C1 segment of cervical spinal cord (tissue), 14 donors: ENCODE measurements at places on chromosomes 7 and 10.
A peak's percentile ranks its signal among the peaks of the same experiment; 100 is the strongest.

DNA sequence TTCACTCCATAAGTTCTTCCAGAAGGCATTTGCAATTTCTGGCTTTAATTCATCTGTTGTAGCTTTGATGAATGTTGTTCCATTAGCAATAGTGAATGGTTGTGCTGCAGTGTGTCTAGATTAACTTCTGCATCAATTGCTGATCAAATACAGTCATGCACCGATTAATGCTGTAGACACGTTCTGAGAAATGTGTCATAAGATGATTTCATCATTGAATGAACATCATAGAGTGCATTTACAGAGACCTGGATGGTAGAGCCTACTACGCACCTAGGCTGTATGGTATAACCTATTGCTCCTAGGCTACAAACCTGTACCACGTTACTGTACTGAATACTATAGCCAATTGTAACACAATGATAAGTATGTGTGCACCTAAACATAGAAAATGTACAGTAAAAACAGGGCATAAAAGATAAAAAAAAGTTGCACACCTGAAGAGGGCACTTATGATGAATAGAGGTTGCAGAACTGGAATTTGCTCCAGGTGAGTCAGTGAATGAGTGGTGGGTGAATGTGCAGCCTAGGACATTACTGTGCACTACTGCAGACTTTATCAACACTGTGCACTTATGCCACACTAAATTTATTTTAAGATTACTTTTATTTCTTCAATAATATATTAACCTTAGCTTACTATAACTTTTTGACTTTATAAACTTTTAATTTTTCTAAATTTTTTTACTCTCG, 170.7 kb downstream of the HERPUD2 start:
- DNase-seq: no peak

DNA sequence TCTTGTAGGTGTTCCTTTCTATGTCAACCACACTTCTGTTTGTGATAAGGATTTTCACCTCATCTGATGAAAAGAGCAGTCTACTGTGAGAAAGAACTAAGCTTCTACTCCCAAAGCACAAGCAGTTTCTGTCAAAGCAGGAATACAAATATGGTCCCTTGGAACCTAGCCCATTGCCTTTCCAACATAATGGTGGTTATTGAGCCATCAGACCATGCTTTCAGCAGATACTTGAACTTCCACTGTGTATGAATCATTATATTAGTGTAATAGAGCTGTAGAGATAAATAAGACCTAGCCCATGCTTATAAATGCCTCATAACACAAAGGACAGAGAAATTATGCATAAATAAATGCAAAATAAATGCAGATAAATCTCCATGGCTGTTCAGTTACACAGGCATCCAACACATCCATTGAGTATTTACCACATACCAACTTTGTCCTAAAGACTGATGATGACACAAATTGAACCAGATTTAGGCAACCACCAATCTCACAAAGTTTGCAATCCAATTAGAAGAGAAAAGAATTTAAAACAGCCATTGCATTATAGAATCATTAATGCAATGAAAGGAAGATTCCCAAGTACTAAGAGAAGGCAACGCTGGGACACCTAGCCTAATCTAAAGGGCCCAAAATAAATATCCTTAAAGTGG, 729.4 kb upstream of the C7orf33 start:
- peak; percentile 2 for DNase-seq

DNA sequence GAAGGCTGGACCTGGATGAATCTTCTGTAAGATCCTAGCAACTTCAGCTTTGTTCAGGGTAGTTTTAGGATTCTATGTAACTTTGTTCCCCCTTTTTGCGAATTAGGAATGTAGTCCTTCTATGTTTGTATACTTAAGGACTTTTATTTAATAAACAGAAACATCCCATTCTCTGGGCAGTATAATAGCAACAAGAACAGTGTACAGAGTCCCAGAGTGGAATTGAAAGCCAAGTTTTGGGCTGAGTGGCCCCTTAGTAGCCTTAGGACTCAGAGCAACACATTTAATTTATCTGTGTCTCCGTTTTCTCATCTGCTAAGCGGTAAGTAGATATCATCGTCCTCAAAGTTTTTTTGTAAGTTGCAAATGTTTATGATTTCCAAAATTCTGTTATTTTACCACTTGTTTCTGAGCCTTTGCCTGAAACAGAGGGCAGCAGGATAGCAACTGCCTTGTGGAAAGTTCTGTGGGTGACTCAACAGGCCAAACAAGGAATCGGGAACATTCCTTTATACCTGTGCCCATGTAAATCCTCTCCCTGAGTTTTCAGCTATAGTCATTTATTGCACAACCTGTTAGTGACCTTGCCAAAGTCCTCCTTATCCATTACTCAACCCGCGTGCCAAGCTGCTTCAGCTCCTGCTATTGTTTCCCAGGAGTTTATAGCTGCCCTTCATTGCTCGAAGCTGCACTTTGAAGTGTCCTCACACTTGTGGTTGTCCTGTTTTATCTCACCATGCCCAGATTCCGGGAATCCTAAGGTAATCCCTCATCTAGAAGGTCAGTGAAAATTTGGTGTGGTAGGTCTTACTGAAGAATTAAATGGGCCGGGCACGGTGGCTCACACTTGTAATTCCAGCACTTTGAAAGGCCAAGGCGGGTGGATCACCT, 199.1 kb upstream of the AHR start:
- no peak for DNase-seq

DNA sequence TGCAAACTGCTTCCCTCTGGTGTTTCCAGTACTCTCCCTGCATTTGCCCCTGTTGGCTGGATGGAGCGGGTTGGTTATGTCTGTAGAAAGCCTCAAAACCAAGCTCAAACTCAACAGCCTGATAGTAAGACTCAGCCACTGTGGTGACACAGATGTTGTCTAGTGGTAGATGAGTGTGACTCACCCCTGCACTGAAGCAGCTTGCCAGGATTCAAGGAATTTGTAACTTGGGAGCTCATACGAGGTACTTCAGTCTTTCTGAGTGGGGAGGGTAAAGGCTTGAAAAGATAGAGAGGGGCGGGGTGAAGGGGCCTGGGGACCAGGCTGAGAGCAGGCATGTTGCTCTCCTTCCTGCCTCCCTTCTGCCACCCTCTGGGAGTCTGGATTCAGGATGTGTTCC, 22.9 kb upstream of the AQP1 start:
- DNase-seq: no peak

DNA sequence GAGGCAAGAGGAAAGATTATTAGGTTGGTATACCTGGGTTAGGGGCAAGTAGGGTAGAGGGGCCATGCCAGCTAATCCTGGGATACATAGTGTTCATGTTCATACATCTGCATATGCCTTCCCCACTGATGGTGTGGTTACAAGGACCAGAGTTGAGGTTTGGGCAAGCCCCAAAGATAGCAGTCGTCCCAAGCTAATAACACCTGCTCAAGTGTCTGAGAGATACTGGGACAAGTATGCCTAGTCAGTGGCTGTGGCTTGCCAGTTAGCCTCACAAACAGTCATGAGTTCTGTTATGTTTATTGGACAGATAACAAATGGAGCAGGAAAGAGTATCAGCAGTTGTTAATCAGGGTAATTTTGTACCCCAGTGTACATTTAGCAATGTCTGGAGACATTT, 139.6 kb downstream of the ADAM22 start:
- DNase-seq: no peak

- DNase-seq: no peak
Observed at GRCh38 chr10:126729314-126729870, 58.9 kb upstream of the C10orf90 start.

- DNase-seq: no peak
Observed at GRCh38 chr10:92505044-92505443, 68.8 kb downstream of the IDE start.

DNA sequence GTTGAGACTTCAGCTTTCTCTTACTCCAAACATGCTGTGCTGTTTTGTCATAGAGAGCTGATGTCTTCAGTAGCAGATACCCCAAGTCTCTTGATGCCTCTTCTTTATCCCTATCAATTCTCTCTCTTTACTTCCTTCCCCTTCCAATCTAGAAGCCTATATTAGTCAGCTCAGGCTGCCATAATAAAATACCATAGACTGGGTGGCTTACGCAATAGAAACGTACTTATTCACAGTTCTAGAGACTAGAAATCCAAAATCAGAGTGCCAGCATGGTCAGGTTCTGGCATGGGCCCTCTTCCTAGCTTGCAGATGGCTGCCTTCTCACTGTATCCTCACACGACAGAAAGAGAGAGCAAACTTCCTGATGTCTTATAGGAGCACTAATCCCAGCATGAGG, 9.0 kb upstream of the GARS1 start:
- no peak for DNase-seq

DNA sequence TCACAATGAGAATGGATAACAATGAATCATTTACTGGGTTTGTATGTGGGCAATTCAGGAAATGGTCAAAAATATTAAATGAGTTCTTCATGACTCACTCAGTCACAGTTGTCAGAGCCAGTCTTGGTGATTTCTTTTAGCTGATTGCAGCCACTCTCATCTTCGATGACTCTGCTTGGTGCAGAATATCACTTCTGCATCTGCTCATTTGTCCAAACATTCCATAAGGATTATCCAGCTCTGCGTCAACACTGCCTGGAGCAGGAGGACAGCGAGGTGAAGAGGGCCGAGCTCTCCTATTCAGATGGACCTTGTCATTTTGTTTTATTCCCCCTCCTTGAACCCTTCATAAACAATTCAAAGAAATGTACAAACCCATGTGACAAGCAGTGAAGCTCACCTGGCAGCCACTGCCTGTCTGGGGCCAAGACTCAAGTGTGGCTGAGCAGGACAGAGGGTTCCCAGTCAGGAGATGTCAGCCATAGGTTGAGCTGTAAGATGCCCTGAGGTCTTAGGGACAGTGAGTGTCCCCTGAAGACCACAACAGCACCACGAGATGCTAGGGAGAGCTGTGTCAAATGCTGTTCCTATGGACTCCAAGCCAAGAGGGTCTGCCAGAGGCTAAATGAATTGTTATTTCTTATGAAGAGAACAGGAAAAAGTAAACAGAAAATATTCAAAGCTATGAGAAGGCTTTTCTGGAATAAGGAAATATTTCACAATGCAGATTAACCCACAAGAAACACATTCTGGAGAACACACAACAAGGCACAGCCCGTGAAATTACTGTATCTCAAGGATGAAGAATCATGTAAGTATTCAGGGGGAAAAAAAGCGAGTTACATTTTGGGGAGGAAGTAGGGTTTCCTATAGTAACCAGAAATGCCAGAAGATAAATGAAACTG, 33.1 kb upstream of the EGFR start:
- DNase-seq: no peak

DNA sequence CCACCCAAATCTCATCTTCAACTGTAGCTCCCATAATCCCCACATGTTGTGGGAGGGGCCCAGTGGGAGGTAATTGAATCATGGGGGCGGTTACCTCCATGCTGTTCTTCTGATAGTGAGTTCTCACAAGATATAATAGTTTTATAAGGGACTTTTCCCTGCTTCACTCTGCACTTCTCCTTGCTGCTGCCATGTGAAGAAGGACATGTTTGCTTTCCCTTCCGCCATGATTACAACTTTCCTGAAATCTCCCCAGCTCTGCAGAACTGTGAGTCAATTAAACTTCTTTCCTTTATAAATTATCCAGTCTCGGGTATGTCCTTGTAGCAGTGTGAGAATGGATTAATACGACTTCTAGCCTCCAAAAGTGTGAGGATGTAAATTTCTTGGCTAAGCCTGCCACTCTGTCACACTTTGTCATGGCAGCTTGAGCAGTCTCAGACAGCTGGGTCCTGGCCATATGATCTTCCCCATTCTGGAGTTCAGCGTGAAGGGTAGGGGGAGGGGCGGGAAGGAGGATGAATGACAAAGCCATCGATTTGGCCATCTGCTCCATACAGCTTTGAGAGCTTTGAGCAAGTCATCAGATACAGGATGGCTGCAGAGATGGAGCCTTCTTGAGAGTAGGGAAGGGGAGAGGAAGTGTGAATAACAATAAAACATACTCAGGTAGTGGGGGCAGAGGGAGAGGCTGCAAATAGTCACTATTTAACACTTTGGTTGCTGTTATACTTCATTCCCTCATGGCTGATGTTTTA, 19.1 kb upstream of the INPP5F start:
- DNase-seq: no peak

- no peak for DNase-seq
Observed at GRCh38 chr7:156474241-156474743, 166.3 kb upstream of the RNF32 start.

- peak; percentile 8 for DNase-seq
Observed at GRCh38 chr7:131042269-131043160, 285.2 kb upstream of the MKLN1 start.

- DNase-seq: no peak
Observed at GRCh38 chr7:96045181-96045580, 272.8 kb downstream of the DYNC1I1 start.

- DNase-seq: no peak
Observed at GRCh38 chr7:88668591-88668990, 90.9 kb upstream of the ZNF804B start.

DNA sequence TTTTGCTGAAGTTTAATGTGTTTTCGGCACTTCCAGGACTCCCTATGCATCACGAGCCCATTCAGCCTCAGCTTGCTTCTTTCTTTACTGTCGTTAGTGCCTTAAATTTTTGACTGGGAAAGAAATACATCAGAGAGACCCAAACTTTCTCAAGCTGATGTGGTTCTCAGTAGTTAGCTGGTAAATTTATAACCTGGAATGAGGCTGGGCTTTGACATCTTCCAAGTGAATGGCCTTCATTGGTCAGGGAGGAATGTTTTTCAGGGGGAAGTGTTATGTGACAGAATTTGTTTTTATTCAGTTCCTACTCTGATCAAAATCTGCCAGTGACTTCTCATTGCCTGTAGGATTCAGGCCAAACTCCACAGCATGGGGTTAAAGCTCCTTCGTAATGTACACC, 296.9 kb downstream of the SORCS3 start:
- DNase-seq: no peak

- no peak for DNase-seq
Observed at GRCh38 chr7:109094-109493, 83.3 kb upstream of the FAM20C start.

- DNase-seq: no peak
Observed at GRCh38 chr10:113957013-113957412, 86.7 kb upstream of the ADRB1 start.

- DNase-seq: no peak
Observed at GRCh38 chr7:148289630-148290029, 300.9 kb upstream of the C7orf33 start.

DNA sequence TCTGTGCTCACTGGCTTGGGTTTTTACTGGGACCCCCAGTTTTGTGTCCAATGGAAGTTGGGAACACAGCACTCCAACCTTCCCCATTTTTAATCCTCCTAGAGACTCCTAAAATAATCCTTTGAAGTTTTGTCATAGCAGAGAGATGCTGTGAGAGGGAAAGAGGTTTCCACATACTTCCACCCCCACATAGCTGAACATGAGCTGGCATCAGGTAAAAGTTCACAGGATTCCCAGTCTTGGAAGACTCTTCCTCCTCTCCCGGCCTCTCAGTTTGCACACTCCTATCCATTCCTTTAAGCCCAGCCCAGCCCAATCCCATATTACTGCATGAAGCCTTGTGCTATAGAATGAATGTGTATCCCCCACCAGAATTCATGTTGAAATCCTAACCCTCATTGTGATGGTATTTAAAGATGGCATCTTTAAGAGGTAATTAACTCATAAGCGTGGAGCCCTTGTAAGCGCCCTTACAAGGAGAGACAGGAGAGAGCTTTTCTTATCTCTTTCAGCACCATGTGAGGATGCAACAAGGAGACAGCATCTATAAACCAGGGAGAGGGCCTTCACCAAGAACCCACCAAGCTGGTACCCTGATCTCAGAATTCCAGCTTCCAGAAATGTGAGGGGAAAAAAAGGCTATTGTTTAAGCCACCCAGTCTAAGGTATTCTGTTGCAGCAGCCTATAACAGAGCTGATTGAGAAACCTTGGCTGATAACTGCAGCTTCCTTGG, 22.4 kb downstream of the GRM8 start:
- DNase-seq: no peak
